Lower leg skin (tissue), 4 donors: ENCODE measurements at places on chromosomes 3 and 15.

DNA sequence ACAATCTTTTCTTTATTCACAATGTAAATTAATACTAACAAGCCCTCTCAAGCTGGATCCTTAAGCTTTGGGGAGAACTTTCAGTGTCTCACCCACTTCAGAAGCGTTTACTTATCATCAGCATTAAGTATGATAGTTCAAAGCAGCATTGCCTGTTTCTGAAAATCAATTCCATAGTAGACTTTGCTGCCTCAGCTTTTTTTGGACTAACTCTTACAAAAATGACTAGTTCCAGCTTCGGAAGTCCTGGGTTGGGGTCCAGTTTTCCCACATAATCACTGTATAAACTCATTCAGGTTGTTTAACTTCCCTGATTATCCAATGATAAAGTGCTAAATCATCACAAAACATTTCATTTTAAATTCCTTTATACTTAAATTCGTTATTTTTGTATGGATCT lies 114.4 kb downstream of the NR2F2 start:
- no peak for DNase-seq

GRCh38 chr3:172517859-172518466 lies 5.3 kb downstream of the TNFSF10 start:
- DNase-seq, result no peak

DNA sequence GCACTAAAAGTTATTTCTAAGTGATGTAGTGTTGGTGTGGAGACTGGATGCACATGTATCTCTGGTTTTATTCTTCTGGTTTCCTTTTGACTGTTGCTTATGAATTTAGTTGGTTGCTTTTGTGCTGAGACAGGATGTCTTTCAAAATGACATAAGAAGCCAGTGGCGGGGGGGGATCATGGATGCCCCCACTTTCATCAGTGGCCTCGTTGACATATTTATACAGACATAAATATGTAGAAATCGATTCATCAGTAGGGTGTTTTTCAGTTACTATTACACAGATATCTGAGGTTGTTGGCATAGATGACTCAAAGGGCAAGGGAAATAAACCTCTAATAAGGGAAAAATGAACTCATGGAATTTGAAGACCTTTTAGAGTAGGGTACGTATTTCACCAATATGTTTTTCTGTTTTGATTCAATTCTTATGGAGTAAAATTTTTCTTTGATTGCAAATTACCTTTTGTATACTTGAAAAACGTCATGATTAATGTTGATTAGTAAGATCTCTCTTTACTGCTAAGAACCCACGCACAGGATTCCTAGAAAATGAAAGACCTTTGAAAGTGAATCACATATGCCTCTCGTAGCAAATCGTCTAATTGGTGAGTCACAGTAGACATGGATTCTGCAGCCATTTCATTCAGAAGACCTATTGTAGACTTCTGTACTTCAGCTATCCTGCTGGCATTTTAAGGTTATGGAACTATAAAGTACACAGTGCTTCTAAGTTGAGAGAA lies 97.4 kb upstream of the RBMS3 start:
- DNase-seq, result no peak

- no peak for DNase-seq
Measured at GRCh38 chr3:8307545-8308110, 194.0 kb upstream of the LMCD1 start.

- DNase-seq, result no peak
Measured at GRCh38 chr3:117404730-117405129, 695.2 kb downstream of the TUSC7 start.

DNA sequence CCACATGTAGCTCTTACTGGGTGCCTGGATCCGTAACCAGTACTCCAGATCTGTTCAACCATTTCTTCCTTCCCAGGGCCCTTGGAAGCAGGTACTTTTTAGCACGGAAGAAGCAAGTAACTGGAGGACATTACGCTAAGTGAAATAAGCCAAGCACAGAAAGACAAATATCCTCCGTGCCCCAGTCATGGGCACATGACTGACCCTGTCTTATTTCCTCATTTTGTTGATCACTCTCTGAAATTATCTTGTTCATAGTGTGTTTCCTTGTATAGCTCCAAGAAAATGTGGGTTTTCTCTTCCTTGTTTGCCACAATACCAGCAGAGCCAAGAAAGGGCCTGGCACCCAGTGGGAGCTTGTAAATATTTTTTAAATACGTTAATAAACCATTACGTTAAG lies 32.2 kb upstream of the MTMR14 start:
- no peak for DNase-seq

DNA sequence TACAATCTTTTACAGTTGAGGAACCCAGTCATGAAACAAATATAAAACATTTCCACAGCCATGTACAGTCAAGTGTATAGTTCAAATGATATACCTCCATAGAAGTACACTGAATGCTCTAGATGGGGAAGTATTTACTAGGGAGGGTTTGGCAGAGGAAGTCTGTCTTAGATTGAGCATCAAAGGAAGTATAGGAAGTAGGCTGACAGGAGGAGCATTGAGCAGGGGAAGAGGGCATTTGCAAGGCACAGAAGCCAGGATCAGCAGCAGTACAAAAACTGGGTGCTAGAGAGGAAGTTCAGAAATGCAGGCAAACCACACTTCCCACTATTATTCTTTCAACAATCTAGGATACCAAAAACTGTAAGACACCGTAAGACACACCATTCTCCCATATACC lies 122.6 kb downstream of the ANO10 start:
- no peak for DNase-seq

- DNase-seq, result no peak
Measured at GRCh38 chr3:155792532-155792931, 13.5 kb downstream of the C3orf33 start.

DNA sequence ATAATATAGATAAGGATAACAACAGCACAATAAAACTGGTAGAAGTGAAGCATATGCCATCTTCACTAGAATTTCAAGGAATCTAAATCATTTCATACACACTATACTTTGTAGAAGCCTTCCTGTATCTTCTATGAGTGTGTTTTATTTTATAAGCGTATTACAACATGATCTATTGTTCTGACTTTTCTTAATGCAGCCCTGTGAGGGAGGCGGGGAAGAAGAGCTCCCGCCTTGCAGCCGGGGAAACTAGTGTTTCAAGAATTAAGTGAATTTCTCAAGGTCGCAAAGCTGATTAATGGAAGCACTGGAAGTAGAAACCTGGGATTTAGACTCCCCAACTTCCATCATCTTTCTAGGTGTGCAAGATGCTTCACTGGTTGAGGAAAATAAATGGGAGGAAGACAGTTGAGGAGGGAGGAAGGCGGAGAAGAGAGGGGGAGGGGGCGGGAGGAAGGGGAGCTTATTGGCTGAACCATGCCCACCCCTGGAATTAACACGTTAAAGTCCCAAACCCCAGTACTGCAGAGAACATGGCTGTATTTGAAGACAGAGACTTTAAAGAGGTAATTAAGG lies 32.9 kb downstream of the VGLL4 start:
- DNase-seq, result no peak

DNA sequence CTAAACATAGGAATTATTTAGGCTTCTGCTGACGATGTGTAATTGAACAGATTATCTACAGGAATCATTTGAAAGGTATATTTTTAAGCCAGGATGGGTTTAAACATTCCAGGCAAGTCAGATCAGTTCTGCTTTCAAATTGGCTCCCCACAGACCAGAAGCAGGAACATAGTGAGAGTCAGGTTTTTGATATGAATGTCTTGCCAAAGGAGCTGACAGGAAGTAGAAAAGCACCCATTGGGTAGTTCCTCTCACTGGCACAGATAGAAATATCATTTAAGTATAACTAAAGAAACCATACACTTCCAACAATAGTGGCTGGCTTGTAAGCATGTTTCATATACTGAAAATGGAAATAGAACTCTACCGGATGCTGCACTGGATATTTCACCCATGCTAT lies 95.2 kb downstream of the CLDN1 start:
- no peak for DNase-seq
